Fibroblast of the aortic adventitia (primary cell): ENCODE measurements at places on chromosomes 3 and 15.
A peak's percentile ranks its signal among the peaks of the same experiment; 100 is the strongest.

DNA sequence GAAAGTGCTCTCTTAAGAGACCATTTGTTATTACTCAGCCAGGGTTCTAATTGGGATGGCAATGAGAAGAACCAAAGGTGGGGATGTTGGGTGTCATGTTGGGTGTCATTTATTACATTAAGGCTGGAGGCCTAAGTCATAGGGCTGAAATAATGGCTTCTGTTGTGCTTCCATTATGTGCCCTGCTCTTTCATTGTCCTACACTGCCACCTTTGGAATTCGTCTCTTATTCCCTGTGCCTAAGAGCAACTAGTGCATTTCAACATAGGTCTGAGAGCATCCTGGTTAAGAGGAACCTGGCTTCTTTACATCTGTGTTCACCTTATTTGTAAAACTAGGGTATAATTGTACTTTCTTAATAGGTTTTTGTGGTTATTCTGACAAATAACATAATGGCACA is 32.2 kb downstream of the RIOX2 start:
- no peak for DNase-seq

GRCh38 chr3:15332405-15333098 is at the start of gene SH3BP5:
SH3BP5 (minus strand) TSS chr3:15332586; CDS start chr3:15332408, 178 bp downstream.
- peak; percentile 56 for DNase-seq

- DNase-seq, result peak; percentile 89
Observed at GRCh38 chr15:51793521-51794305, 35.7 kb upstream of the TMOD3 start.

GRCh38 chr3:138360869-138361525 is 12.6 kb downstream of the MRAS start:
- no peak for DNase-seq

DNA sequence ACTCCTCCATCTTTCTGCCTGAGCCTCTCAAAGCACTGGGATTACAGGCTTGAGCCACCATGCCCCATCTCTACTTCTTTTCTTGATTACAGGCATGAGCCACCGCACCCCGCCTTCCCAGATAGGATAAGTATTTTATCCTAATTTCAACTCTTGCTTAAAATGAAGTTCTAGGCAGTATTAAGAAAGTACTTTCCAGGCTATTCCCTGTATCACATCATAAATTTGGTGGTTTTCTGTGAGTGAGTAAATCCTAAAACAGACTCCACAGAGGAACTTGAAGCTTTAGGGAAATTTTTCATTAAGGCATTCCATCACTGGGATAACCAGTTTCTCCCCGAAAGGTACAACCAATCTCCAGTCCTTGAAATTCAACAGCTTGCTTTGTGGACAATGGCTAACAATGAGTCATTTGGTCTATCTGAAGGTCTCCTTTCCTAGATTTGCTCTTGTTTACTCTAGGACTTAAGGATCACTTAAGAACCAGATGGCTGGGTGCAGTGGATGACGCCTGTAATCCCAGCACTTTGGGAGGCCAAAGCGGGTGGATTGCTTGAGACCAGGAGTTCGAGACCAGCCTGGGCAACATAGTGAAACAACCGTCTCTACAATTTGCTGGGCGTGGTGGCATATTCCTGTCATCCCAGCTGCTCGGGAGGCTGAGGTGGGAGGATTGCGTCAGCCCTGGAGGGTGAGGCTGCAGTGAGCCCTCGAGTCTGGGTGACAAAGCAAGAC is 49.7 kb upstream of the SKIL start:
- peak; percentile 49 for DNase-seq

GRCh38 chr3:64319391-64319790 is 94.1 kb upstream of the PRICKLE2 start:
- DNase-seq, result no peak

DNA sequence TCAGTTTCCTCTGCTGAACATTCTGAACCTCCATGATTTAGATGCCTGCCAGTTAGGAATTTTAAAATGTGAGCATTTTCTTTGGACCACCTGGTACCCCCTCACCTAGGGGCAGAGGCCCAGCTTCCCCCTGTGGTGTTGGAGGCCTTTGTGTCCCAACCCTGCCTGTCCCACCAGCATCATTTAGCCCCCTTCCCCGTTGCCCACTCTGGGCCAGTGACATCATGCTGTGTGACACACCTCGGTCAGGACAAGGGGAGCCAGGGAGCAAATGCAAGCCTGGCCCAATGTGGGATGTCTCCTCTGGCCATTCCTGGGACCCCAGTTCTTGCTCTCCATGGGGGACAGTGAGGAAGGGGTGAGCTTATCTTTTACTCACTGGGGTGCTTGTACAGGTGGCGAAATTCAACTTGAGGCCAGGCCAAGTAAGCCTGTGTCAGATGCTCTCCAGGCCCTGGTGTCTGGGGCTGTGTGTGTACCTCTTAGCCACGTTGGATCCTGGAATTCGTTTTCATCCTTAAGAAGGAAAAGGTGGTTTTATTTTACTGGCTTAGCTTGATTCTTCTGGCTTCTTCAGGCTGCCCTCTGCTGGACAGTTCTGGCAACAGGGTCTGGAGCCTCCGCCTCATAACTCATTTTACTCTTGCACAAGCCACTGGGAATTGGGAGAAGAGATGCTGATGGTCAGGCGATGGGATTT is 49.7 kb upstream of the MYZAP start:
- DNase-seq, result peak; percentile 87

- no peak for DNase-seq
Observed at GRCh38 chr3:79041621-79042020, 726.2 kb downstream of the ROBO1 start.
